ENCODE measurements at places on chromosomes 16 and 17.

- no peak for DNase-seq
Observed at GRCh38 chr17:48642843-48643696, 16.9 kb upstream of the HOXB9 start.

DNA sequence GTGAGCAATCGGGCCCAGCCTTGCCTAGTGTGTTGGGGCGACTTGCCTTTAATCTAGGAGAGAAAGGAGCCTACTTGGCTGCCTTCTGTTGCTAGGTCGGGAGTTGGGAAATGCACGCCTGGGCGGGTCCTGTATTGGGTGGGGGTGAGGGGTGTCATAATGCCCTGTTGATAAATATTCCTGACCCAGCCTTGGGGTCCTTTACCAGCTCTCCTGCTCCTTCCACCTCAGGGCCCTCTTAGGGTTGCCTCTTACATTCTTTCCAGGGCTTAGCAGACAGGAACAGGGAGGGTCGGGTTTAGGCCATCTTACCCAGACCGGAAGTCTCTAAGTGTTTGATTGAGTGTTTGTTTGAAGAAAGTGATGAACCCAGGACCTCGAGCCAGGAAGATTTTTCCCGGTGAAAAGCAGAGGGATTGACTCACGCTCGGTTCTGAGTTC lies 112.9 kb downstream of the SEC14L1 start:
- DNase-seq = no peak

GRCh38 chr16:84121007-84121406 lies 4.3 kb upstream of the MBTPS1 start:
- no peak for DNase-seq

- peak; percentile 59 for DNase-seq
Observed at GRCh38 chr16:48583075-48584065, 26.6 kb downstream of the N4BP1 start.

GRCh38 chr17:20256144-20256543 lies 211.2 kb downstream of the LGALS9B start:
- DNase-seq = no peak
